ENCODE measurements at places on chromosomes 6 and 20. TPM values are rescaled to one million over a fixed set of nuclear protein-coding genes. Genes with fewer than 3 reads are reported as not detected.

Gene ZBTB9
- 5.9 TPM for total RNA-seq

Gene RTN4IP1
- 6.0 TPM for total RNA-seq

Gene TRAPPC3L
- total RNA-seq = 0.09 TPM

Gene VWA7
- 0.09 TPM for total RNA-seq

Gene CCDC28A
- total RNA-seq = 13.7 TPM

Gene CALHM6
- 0.09 TPM for total RNA-seq

Gene ZSCAN31
- 13.4 TPM for total RNA-seq

Gene F13A1
- not detected for total RNA-seq

Gene AKAP12
- total RNA-seq = 226 TPM

Gene IER3
- total RNA-seq = 82.1 TPM

Gene LGSN
- not detected for total RNA-seq

Gene CNPY3
- 20.7 TPM for total RNA-seq

Gene DEFB129
- total RNA-seq = not detected

Gene SLC35D3
- total RNA-seq = not detected

Gene GATA5
- total RNA-seq = not detected

Gene BANF2
- not detected for total RNA-seq

Gene LAMA2
- 25.0 TPM for total RNA-seq

Gene HCK
- total RNA-seq = not detected

Gene OLIG3
- not detected for total RNA-seq

Gene OR2J1
- total RNA-seq = not detected

Gene RPP40
- total RNA-seq = 16.3 TPM

Gene FAM83C
- total RNA-seq = not detected

Gene HLA-G
- total RNA-seq = not detected

Gene HTR1E
- total RNA-seq = not detected

Gene ZNF341
- total RNA-seq = 1.1 TPM

Gene C4B
- total RNA-seq = 1.8 TPM

Gene TRIM40
- not detected for total RNA-seq

Gene PBOV1
- total RNA-seq = not detected

Gene ZGPAT
- total RNA-seq = 21.7 TPM

Gene DEF6
- 0.36 TPM for total RNA-seq

Gene ATG5
- total RNA-seq = 57.8 TPM

Gene SASH1
- total RNA-seq = 79.2 TPM
